ENCODE measurements at places on chromosomes 13 and 19.
A peak's percentile ranks its signal among the peaks of the same experiment; 100 is the strongest.

- peak; percentile 65 for DNase-seq
Measured at GRCh38 chr19:13099073-13099999, 3.3 kb downstream of the LYL1 start.

- DNase-seq: no peak
Measured at GRCh38 chr13:98371516-98372023, 194.5 kb upstream of the RNF113B start.

GRCh38 chr13:113337556-113337955 lies 26.4 kb downstream of the GRTP1 start:
- no peak for DNase-seq

DNA sequence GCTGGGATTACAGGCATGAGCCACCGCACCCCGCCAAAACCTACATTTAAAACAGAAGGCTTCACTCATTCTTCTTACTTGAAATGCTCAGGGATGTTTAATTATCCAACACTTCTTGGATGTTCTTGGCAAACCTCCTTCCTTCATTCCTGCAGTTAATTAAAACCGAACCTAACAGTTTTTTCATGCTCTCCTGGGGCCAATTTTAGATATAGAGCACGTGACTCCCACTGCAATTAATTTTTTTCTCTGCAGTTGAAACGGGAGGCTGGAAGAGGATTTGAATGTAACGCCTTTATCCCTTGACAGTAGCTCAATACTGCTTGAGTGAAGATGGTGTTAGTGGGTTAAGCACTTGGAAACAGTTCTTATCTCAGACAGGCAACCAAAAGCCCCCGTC lies 4.6 kb upstream of the ACTL9 start:
- DNase-seq: no peak

DNA sequence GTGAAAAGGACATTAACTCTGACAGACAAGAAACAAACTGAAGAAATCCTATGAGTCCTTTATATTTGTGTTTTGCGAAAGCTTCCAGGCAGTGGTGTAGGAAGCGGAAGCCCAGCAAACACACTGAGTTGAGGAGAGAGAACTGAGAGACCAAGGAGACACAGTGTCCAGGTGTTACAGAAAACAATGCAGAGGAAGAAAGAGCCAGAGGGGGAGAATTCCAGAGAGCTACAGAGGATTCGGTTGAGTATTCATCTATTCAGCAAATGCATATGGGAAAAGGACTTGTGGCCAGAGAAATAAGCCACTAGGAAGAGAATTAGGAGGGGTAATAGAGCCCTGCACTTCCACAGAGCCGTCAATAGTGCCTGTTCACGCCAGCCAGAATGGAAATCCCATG lies 183.5 kb downstream of the LIG4 start:
- DNase-seq: no peak

- DNase-seq: peak; percentile 48
Measured at GRCh38 chr19:16386619-16387240, 62.1 kb downstream of the KLF2 start.

DNA sequence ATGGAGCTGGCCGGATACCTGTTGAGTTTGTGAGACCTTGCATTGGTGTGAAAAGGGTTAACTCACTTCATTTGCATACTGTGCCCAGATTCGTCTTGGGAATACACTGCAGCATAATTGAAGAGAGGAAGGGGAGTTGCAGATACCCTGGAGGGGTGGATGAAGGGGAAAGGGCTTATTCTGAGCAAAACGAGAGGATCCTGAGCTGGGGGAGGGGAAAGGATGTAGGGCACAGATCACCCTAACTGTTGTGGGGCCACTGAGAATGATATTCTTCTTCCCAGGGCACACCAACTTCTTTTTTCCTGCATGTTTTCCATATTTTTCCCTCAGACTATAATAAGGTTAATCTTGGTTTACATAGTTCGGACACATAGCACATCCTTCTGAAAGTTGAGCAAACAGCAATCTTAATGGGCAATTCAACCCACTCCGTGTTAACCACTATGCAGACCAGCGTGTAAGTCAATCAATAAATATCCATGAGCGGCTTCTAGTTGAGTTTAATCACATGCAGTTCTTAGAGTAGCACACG lies 11.7 kb upstream of the PTPRS start:
- peak; percentile 30 for DNase-seq

DNA sequence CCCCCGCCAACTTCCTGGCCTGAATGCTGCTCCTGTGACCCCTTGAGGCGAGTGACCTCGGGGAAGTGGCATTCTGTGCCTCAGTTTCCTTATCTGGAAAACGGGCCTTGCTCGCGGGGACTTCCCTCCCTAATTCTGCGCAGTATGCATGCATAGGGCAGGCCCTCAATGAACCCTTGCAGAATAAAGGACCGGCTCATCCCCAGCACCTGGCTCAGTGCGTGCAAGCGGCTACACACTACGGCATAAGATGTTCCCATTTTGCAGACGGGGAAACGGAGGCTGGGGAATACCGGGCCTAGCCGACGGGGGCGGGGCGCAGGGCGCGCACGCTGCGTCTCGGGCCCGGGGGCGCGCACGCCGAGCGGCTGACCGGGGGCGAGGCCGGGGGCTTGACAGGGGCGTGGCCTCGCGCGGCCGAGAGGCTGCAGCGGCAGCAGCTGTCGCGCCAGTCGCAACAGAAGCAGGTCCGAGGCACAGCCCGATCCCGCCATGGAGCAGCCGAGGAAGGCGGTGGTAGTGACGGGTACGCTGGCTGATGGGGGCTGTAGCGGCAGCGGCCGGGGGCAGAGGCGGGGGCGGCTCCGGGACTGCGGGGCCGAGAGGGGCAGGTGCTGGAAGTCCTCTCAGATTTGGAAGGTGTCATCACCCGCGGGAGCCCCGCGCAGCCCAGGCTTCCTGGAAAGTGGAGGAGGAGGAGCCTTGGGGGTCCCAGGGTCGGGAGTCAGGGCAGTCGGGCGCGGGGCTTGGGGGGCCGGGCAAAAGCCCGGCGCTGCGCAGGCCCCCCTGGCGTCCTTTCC lies at the start of gene PGPEP1:
PGPEP1 (plus strand) TSS at position 409 of the 800 bp plus-strand sequence; CDS start at position 493, 84 bp downstream.
- peak; percentile 61 for DNase-seq

DNA sequence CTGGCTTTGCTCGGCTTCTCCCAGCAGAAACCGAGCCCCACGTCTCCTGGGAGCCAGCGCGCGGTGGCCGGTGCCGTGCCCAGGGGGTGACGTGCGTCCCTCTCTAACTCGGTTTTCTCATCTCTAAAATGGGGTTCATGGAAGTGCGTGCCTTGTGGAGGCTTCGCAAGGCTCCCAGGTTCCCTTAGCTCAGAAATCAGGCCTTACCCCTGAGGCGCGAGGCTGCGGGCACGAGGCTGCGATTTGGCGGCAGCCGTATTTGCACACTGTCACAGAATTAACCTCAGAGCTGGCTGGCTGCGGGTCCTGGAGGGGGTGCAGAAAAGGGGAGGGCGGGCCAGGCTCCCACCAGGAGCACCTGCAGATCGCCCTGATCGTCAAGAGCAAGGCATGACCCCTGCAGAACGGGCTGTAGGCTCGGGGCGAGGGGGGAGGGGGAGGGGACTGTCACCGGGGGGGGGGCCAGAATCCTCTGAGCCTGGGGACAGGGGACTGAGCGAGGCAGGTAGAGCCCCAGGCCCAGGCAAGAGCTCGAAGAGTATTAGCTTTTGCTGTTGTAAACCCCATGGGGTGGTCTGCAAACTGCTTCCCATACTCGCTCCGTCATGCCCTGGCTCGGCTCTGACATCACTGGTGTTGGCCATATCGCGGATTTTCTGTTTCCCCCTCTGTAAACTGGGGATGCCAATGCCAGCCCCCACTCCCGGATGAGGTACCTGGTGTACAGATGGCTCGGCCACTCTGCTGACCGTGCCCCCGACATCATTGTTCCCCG lies 62.2 kb downstream of the CCNE1 start:
- no peak for DNase-seq

- DNase-seq: no peak
Measured at GRCh38 chr19:16213076-16213475, 15.4 kb downstream of the AP1M1 start.

DNA sequence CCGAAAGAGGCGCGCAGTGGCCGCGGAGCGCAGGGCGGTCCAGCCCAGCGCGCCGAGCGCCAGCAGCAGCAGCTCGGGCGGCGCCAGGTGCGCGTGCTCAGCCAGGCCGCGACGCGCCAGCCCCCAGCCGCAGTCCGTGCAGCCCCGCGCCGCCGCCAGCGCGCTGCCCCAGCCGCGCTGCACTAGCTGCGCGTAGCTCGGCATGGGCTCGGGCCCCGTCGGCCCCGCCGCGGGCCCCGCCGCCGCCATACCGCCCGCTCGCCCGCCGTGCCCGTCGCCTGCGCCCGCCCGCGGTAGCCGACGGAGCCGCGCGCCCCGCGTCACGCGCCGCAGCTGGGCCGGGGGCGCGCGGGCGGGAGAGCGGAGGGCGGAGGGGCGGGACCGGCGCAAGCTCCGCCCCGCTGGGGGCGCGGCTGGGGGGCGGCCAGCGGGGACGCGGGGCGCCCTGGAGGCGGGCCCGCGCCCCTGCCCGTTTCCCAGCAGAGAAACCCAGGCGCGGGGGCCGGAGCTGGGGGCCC lies at the start of gene CERS1:
CERS1 (minus strand) TSS at position 335 of the 518 bp plus-strand sequence; CDS start at position 249, 86 bp downstream.
- DNase-seq: no peak

DNA sequence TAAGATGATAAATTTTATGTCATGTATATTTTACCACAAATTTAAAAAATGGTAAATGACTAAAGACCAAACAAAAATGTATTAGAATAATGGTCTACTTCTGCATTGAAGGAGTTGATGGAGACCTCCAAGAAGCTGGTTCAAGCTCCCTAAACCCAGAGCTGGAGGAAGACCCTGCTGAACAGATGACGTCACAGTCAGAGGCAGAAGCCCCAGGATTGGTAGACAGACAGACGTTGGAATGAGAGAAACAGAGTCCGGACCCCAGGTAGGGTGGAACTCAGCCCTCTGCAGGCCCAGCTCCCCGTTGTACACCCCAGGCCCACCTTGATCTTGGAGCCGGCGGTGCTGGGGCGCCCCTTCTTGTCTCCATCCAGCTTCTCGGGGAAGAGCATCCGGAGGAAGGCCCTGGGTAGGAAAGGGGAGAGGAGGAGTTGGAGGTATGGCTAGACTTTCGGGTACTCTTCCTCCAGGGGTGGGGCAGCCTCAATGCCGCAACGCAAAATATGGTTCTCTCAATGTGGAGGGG lies 25.7 kb upstream of the ZNF414 start:
- DNase-seq: no peak

GRCh38 chr19:7947939-7948338 lies 4.5 kb upstream of the TIMM44 start:
- no peak for DNase-seq

GRCh38 chr19:709965-710571 lies 1.3 kb downstream of the PALM start:
- no peak for DNase-seq

GRCh38 chr13:99086267-99087097 lies 108.6 kb upstream of the DOCK9 start:
- peak; percentile 53 for DNase-seq

DNA sequence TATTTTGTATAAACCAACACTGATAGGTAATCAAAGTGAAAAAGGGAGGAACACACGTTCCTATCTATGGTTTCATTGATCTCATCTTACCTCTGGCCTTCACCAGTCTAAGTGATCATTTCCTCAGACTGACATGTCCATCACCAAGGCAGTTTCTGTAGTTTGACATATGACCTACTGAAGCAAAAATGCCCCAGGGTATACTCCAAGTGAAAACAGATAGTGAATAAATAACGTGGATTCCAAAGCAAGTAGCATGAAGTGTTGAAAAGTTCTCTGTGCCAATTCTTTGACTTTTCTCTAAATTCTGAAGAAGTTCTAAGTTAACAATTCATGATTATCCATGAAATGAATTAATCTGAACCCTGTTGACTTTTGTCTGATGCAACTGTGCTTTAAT lies 334.2 kb upstream of the SGCG start:
- DNase-seq: no peak

DNA sequence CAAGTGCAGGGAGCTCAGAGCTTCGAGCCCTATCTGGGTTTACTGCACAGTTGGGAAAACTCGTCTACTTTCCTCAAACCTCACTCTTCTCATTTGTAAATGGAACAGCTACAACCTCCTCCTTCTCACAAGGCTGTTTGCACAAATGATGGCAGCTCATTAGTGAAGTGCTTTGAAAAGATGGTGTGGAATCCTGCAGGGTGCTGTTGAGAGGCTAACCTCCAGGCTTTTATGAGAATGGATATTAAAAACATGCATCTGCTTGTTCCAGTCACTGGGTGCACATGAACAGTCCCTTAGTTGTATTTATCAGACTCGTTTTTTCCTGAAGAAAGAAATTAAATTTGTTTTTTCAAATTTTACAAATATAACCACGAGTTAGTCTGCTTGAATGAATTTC lies 36.6 kb downstream of the PCDH8 start:
- DNase-seq: no peak

- DNase-seq: no peak
Measured at GRCh38 chr19:10854350-10855089, 6.3 kb downstream of the C19orf38 start.

- no peak for DNase-seq
Measured at GRCh38 chr19:4609878-4610511, 29.3 kb upstream of the TNFAIP8L1 start.

GRCh38 chr13:48000559-48001113 lies 437 bp downstream of the SUCLA2 start:
- DNase-seq: no peak

- no peak for DNase-seq
Measured at GRCh38 chr13:60273971-60274527, 110.3 kb upstream of the DIAPH3 start.

DNA sequence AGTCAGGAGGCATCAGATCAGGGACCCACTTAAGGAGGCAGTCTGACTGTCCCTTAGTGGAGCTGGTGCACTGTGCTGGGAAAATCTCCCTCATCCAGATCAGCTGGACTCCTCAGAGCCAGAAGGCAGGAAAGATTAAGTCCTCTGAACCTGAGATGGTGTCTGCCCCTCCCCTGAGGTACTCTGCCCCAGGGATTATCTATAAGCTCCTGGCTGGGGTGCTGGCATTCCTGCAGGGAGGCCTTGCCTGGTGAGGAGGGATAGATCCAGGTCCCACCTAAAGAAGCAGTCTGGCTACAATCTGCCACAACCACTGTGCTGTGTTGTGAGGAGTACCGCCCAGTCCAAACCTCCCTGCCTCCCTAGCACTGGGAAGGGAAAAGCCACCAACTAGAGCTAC lies 81.2 kb downstream of the NHLRC3 start:
- DNase-seq: no peak

DNA sequence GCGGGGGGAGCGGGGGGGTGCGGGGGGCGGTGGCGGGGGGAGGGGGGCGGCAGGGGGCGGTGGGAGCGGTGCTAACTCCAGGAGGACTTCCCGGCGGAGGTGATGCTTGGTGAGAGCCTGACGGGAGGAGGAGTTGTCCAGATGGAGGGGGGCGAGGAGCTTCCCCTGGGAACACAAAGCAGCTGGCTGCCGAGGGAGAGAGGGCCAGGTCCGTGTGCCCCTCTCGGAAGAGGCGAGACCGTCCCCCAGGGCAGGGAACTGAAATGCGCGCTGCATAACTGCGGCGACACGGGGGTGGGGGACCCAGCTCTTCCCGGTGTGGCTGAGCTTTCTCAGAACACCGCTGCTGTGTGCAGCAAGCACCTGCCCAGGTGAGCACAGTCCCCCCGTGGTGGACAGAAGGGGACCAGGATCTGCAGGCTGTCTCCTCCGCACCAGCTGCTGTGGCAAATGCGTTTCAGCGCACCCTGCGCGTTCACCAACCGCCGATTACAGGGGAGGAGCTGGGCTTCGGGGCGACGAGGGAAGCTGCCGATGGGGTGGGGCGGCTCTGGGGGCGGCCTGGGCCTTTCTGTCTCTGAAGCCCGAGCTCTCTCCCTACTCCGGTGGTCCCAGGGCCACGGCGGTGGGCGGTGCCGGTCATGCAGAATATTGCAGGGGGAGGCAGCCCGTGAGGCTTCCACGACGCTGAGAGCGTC lies 54.7 kb upstream of the F7 start:
- DNase-seq: no peak
